ENCODE measurements at places on chromosomes 6 and 20.
A peak's percentile ranks its signal among the peaks of the same experiment; 100 is the strongest.

GRCh38 chr20:44465001-44465560, 10.6 kb upstream of the TTPAL start:
- DNase-seq = no peak

GRCh38 chr20:52766645-52767435, 205.3 kb upstream of the TSHZ2 start:
- no peak for DNase-seq

DNA sequence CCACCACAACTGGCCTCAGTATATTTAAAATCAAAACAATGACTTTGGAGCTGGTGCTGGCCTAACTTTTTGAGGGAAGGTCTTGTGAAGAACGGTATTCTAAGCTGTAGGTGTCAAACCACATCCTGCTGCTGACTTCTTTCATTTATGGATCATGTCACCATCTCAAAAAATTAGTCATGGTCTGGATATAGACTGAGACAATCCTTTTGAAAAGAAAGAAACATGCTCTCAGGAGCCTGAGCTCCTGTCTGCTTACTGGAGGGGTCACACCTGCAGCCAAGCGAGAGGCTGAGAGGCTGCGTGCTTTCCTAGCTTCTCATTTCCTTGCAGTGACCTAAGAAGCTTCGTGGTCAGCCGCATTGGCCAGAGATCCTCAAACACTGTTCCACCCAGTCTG, 55.2 kb downstream of the TIAM2 start:
- DNase-seq = peak; percentile 4

DNA sequence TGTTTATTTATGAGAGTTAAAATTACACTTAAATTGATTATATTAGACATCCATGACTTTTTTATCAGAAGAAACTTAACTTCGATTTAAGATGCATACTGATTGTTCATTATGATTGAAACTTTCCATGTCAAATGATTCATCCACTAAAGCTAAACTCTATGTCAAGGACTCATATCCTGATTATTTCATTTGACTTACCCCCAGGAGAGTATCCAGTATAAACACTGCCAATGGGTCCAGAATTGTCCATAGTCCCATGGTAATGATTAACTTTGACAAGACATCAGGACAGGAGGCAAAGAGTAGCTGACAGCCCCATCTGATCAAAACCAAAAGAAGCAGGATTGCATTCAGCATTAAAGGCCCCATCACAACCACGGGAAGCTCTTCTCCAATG, 709.9 kb downstream of the TFAP2A start:
- no peak for DNase-seq

- DNase-seq = no peak
Measured at GRCh38 chr6:137261361-137261760, 42.2 kb upstream of the IFNGR1 start.

- no peak for DNase-seq
Measured at GRCh38 chr6:99841297-99841696, 152.7 kb downstream of the MCHR2 start.
